ENCODE measurements at places on chromosomes 5 and 9.

- DNase-seq = peak; percentile 7
Measured at GRCh38 chr5:104800440-104801048, 1238.0 kb upstream of the NUDT12 start.

GRCh38 chr5:65623482-65623881, 651 bp downstream of the TRIM23 start:
- no peak for DNase-seq

- DNase-seq = no peak
Measured at GRCh38 chr9:76255781-76256455, 138.3 kb downstream of the RFK start.

DNA sequence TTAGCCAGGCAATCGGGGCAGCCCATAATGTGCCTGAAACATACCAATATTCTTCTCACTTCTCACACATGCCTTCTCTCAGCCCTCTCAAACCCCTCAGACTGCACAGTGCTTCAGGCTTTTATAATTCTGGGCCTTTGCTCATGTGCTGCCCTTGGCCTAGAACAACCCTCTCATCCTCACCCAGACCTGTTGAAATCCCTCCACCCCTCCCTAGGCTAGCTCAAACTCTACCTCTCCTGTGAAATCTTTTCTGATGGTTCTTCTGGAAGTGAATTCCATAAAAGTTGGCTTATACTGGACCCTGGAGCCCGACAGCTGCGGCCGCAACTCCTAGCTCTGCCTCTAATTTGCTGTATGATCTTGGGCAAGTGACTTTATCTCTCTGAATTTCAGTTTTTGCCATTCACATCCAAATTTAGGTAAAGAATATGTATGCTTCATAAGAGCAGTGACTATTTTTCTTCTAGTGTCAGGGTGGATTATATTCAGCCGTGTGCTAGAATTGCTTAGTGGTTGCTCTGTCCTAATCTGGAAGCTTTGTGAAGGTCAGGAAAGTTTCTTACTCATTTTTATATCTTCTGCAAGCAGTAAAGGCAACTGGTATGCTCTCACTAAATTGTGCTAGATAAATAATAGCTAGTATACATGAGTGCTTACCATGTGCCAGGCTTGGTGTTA, 221.4 kb downstream of the MAPKAP1 start:
- no peak for DNase-seq

GRCh38 chr5:159210210-159210661, 883 bp upstream of the RNF145 start:
- no peak for DNase-seq

DNA sequence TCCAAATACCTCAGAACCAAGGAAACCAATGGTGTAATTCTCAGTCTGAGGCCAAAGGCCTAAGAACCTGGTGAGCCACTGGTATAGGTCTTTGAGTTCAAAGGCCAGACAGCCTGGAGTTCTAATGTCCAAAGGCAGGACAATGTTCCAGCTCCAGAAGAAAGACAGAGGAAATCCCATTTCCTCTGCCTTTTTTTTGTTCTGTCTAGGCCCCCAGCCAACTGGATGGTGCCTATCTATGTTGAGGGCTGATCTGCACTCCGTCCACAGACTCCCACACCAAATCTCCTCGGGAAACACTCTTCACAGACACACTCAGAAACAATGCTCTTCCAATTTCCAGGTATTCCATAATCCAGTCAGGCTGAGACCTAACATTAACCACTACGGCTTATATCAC, 30.1 kb downstream of the FNIP1 start:
- DNase-seq = no peak

- DNase-seq = no peak
Measured at GRCh38 chr9:5920860-5921328, 30.2 kb downstream of the MLANA start.

GRCh38 chr5:139391570-139392323, 2.0 kb upstream of the MZB1 start:
- no peak for DNase-seq

DNA sequence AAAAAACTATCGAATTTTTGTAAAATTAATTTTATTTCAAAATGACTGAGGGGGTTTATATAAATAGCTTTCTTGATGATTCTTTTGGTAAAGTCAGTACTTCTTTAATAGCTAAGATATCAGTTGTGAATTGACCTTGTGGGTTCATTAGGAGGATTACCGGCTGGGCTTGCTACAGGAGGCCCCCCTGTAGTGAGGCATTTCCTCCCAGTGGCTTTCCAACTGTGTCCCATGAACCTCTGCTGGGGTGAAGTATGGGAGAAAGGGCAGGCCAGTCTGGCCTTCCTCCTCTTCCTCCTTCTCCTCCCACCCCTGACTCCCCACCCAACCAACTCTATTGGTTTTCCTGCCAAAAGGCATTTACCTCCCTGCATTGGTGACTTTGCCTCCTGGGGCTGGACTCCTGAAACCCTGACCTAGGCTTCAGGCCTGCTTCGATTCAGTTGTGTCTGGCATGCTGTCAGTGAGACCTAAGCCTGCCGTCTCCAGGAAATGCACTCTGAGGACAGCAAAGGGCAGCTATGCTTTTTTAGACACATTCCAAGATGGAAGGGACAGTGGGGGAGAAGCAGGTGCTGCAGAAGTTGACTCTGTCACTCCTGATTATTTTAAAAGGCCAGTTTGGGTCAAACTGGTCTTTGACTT, 144.8 kb downstream of the HSPA4 start:
- no peak for DNase-seq

DNA sequence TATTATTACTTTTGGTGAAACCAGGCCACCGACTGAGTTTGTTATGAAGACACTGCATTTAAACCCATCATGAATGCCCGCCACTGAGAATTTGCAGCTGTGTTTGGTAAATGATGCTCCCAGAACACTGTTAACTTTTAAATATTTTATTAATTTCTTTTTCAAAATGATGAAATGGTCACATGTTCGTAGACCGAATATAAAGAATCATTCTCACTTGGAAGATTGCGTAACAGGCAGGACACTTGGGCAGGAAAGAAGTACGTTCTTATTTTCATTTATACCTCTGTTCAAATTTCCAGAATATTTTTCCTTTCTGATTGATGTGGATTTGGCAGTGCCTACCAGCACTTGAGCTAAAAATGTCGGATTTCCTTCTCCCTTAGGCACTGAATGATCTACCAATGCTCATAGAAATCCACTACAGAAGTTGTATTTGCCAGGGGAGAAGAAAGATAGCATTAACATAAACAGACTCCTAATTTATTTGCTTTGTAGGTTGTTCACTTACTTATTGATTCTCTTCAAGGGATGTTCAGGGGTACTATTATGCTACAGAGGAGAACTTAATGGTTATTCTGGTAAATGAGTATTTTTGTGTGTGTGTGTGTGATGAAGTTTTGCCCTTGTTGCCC, 13.8 kb downstream of the CYFIP2 start:
- DNase-seq = no peak

DNA sequence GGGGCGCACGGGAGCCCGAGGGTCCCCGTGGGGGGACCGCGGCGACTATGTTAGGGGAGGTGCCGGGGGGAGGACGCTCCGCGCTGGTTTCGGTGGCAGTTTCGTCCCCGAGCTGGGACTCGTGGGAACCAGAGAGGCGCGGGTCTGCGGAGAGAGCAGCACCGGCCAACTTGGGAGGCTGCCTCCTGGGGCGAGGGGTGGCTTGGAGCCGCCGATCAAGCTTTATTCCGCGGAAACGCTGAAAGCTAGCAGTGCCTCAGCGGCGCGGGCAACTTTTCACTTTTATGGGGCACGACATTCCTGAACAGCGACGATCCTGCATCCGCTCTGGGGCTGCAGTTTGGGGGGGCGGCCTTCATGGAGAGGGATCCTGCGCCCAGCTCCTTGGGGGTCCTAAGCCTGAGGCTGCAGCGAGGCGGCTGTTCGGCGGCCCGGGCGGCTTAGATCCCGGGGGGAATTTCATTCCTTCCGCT, 369 bp downstream of the OCLN start:
- DNase-seq = peak; percentile 43

DNA sequence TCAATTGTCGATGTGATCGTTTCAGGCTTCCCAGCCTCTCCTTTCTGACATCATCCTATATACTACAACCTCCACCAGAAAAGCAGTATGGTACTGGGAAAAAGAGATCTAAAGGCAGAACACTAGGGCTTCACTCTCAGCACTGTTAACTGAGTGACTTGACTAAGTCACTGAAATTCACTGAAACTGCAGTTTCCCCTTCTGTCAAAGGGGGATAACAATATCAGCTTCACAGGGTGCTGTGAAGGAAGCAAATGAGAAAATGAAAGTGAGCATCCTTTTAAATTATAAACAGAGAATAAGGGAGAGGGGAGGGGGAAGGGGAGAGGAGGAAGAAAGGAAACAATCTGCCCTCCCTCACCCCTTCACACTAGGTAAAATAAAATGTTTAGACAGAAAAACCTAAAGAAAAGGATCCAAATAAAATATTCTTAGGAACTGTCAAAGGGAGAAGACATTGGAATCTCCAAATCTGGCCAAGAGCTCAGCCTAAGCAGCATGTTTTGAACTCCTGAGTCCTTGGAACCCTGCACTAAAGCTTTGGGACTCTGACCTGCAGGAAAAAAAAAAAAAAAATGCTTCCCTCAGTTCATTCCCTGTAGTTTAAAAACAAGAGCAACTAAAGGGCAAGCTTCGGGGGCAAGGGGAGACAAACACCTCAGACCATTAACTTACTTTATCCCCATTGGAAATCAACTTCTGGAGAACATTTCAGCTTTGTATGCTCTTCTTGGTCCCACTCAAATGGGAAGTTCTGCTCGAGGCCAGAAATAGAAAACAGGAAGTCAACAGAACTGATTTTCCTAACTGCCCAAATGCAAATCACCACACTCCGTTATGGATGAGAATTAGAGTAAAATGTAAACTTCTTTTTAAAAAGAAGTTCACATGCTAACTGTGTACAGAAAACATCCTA, 178.3 kb downstream of the DEPDC1B start:
- no peak for DNase-seq

- DNase-seq = no peak
Measured at GRCh38 chr5:131575660-131576227, 59.3 kb downstream of the RAPGEF6 start.

DNA sequence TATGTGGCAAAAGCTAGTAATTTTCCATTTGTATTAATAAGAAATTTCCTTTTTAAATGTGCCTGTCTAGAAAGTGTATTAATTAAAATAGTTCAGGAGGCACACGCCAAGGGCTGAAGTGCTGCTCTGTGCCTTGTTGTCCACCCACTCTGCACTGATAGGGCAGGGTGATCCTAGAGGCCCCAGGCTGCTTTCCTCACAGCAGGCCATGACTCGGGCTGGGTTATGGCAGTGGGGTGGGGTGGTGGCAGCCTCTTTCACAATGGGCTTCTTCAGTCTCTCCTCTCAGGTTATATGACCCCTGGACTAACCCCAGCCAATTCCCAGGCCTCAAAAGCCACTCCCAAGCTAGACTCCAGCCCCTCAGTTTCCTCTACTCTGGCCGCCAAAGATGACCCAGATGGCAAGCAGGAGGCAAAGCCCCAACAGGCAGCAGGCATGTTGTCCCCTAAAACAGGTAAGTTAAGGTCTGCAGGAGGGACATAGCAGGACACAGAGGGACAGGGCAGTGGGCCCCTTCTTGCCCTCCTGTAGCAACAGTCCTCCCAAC, 19.5 kb downstream of the CD74 start:
- DNase-seq = no peak

DNA sequence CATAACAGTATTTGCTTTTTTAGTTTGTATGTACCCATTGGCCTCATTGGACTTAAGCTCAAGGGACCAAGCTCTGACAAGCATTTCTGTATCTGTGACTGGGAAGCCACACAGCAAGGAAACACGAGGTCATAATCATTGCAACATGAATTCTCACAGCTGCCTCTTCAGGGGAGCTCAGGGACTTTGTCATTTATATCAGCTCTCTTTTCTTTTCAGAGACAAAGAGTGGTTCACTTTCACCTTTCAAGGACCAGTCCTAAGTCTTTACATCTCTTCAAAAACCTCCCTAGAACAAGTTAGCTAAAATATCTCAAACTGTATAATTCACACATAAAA, 58.6 kb downstream of the ADAMTS12 start:
- DNase-seq = no peak

DNA sequence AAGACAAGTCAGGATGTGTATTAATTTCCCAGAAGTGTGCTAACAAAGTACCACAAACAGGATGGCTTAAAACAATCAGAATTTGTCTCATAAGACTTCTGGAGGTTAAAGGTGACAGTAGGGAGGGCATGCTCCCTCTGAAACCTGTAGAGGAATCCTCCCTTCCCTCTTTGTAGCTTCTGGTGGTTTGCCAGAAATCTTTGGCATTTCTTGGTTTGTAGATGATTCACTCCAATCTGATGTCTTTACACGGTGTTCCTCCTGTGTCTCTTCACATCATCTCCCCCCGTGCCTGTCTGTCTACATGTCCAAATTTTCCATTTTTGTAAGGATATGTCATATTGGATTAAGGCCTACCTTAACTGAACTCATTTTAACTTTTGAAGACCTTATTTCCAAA, 471.5 kb downstream of the ZNF608 start:
- DNase-seq = no peak
